ENCODE measurements at places on chromosomes 4 and X. TPM values are rescaled to one million over a fixed set of nuclear protein-coding genes. Genes with fewer than 3 reads are reported as not detected.
A peak's percentile ranks its signal among the peaks of the same experiment; 100 is the strongest.

Gene GATA1
- not detected for total RNA-seq

Gene CFI
- total RNA-seq, result 201 TPM

Gene NPY5R
- total RNA-seq, result not detected

Gene GPAT3
- 10.7 TPM for total RNA-seq

Gene GPR143
- not detected for total RNA-seq

Gene IRAK1
- 80.5 TPM for total RNA-seq

Gene GAGE12H
- total RNA-seq, result not detected

Gene RAB9B
- 1.9 TPM for total RNA-seq

Gene TMSB15B
- 7.6 TPM for total RNA-seq

Gene DGAT2L6
- total RNA-seq, result not detected

- no peak for DNase-seq
Observed at GRCh38 chr4:171966356-171966755, 153.2 kb downstream of the GALNTL6 start.

- DNase-seq, result no peak
Observed at GRCh38 chr4:3851881-3852280, 85.7 kb downstream of the ADRA2C start.

- DNase-seq, result no peak
Observed at GRCh38 chrX:22272613-22273012, at the start of gene CBLL2. TSS of gene CBLL2 (plus strand) at chrX:22272913. CDS start at chrX:22272992, 79 bp downstream.

DNA sequence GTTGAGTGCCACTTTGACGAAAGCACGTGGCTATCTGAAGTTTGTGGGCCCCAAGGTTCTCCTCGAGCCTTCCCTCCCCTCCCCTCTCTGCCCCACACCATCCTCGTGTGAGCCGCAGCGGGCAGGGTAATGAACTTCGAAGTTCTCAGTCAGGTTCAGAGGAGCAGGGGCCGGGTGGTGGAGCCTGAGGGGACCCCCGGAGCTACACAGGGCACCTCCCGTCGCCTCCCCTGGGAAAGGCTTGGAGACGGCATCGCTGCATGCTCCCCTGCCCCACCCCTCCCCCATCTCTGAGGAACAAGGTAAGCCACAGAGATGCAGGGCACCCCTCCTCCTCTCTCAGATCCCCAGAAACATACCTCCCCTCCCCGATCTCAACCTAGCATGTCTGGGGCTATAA lies 2.8 kb upstream of the NKX1-1 start:
- no peak for DNase-seq

GRCh38 chr4:3372264-3372932 lies 69.4 kb upstream of the HGFAC start:
- no peak for DNase-seq

GRCh38 chrX:18677161-18677869 lies 5.4 kb upstream of the RS1 start:
- no peak for DNase-seq

DNA sequence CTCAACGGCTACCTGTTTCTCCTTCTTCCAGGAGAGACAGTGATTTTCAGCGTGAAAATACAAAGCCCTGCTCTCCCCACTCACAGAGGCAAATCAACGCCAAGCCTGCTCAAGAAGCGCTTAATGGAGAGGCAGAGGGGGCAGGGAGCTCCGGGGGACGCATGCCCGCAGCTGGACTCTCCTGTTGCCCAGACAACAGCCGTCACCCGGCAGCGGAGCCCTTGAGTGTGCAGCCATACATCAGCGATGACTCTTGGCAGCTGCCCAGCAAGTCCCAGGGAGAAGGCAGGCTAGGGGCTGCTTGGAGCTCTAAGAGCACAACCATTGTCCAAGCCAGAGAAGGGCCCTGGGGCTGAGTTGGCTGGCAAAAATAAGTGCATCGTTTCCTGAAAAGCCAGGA lies 71.0 kb upstream of the AFAP1 start:
- no peak for DNase-seq

DNA sequence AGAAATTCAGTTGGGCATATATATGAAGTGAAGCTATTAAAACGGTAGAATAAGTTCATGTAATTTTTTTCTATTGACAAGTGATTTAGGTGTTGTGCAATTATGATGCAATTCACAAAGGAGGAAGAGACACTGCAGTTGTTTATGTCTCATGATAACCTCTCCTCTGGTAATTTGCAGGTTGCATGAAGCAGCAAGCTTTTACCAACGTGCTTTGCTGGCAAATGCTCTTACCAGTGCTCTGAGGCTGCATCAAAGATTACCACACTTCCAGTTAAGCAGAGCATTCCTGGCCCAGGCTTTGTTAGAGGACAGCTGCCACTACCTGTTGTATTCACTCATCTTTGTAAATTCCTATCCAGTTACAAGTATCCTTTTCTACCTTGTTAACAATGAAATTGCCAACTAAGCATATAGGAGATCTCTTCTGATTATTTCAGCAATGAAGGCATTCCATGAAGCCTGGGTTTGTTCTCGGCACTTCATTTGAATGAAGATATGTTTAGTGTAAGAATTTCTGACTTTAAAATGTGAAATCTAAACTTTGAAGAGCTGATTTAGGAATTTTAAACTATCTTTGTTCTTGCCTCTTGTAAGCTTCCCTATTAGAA lies 3.9 kb downstream of the TMEM33 start:
- DNase-seq, result peak; percentile 15

DNA sequence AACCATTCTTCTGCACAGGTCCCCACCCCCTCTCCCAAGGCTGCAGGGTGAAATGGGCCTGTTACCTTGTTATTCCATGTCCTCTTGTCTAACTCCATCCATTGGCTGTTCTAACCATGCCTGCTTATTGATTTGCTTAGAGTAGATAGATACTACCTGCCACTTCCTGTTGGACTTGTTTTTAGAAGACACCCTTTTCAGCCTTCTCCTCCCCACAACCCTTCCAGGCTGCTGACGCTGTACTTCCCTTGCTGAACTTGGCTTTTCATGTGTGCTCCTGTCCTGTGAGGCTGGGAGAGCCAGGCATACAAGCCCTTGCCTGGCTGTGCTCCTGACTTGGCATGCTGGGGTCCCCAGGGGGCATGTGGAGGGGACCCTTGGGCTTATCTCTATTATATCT lies 81.9 kb downstream of the AASDH start:
- no peak for DNase-seq

GRCh38 chrX:153782313-153782712 lies 1.5 kb downstream of the SRPK3 start:
- DNase-seq, result no peak

GRCh38 chr4:18388039-18388438 lies 366.5 kb upstream of the LCORL start:
- no peak for DNase-seq

- DNase-seq, result no peak
Observed at GRCh38 chrX:77014377-77015372, 432.5 kb upstream of the FGF16 start.

DNA sequence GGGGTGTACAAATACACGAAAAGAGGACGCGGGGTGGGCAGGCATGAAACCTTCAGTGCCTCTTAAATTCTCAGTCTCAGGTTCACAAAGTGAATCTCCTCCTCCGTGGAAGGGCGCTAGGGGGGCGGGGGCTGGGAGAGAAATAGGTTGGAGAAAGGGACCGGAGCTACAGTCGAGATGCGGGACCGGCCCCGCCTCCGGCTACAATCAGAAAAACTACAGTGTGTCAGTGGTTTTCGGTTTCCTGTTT lies 3.4 kb downstream of the MAML3 start:
- no peak for DNase-seq

DNA sequence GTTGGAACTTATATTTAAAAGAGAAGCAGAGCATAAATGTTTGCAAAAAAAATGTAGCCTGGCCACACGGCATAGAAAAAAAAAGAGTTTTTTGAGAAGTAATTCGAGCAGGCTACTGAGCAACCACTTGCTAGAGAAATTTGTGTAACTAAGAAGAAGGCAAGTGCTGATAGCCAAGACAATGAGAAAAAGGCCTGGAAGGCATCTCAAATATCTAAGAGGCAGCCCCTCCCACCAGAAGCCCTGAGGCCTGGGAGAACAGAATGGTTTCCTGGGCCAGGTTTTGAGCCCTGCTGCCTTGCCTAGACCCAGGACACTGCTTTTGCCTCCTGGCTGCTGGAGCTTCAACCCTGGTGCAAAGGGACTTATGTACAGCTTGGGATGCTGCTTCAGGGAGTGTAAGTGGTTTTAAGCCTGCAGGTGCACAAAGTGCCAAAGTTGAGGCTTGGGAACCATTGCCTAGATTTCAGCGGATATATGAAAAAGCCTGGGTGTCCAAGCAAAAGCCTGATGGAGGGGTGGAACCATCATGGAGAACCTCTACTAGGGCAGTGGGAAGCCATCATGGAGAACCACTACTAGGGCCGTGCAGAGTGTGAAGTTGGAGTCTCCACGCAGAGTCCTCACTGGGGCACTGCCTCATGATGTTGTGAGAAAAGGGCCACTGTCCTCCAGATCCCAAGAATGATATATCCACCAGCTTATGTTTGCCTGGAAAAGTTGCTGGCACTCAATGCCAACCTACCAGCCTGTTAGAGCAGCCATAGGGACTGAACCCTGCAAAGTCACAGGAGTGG lies 9.7 kb downstream of the TECRL start:
- no peak for DNase-seq

DNA sequence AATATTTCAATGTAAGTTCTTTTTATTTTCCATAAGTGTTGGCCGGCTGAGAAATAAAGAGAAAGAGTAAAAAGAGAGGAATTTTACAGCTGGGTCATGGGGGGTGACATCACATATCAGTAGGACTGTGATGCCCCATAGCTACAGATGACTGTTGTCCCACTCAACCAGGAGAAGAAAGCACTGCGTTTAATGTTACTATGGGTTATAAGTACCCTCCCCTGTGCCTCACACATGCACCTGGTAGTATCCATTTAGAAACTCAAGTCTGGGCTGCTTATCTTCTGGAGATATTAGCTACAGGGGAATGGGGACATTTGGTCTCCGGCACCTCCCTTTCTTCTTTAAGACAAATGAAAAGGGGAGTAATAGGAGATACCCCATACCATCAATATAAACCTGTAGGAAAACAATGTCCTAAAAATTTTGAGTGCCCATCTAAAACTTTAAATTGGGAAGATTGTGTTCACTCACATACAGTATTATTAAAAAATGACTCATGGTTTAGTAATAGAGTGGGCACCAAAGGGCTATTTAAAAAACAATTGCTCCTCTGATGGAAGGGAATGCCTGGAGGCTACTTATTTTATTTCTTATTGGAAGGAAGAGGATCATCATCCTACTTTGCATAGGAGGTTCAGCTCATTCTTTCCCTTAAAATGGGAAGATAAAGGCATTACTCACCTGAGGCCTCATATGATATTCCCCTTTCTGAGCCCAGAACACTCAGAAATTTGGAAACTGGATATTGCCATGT lies 18.2 kb downstream of the UGT2B11 start:
- no peak for DNase-seq

DNA sequence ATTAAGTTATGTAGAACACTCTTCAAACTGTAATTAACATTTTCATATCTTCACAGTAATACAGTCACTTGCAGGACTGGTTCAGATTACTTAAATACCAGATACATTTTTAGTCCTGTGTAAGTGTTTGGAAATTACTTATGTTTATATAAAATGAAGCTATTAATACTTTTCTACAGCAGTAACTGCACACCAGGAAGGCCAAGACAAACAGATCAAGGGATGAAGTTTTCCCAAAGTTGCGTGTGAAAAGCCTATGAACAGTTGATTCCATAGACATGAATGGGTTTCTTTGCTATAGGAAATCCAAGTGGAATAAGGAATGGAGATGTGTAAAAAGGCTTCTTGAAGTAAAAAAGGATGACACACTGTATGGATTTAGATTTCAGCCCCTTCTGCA lies 28.9 kb upstream of the DRP2 start:
- DNase-seq, result no peak

DNA sequence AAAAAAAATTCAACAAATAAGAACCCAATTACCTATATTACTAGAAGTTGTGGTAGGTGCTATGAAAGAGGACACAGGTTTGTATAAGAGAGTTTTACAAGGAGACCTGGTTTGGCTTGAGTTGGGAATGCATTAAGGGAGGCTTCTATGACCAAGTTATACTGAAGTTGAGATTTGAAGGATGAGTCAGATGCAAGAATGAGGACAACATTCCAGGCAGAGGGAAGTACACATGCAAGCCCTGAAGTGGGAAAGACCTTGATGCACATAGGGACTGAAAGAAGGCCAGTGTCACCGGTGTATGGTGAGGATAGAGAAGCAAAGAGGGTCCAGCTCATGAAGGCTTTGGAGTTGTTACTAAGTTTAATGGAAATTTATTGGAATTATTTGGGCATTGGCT lies 52.2 kb downstream of the ANK2 start:
- DNase-seq, result peak; percentile 24

DNA sequence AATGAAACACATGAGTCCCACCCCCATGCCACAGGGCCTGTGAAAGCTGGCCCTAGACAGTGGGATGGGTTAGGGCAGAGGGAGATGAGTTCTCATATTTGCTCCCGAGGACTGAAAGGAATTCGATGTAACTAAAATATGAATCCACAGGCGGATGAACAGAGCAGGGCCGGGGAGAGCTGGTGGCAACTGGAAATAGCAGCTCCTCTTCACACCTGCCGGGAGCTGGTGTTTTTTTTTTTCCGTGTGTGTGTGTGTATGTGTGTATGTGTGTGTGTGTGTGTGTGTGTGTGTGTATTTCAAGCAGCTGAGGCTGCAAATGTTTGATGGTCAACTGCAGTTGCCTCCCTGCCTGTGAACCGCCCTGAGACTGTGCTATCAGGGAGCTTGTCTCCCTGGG lies 115.1 kb upstream of the PSAPL1 start:
- no peak for DNase-seq

- DNase-seq, result no peak
Observed at GRCh38 chr4:36282503-36283030, 1.2 kb downstream of the DTHD1 start.

- DNase-seq, result peak; percentile 24
Observed at GRCh38 chr4:108693819-108694218, 43.4 kb downstream of the OSTC start.

DNA sequence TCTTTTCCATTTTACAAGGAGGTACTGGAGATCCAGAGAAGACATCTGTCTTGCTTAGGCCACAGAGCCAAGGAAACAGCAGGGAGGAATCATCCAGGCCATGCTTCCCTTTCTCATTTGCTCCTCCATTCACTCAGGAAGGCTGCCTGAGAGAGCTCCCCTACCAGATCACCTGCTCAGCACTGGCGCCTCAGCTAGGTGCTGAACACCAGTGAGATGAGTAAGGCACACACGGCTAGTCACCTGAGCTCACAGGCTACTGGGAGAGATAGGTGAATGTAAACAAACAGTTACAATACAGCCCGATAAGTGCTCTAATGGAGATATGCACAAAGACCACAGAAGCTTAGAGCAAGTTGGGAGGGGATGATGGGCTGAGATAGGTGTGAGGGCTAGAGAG lies 149.8 kb upstream of the ARHGEF9 start:
- DNase-seq, result no peak

Measured in fibroblast of the aortic adventitia (primary cell).